ENCODE measurements at places on chromosomes 12 and 14.

- DNase-seq: no peak
Observed at GRCh38 chr12:111304642-111305071, 64.2 kb downstream of the PHETA1 start.

GRCh38 chr12:70052931-70053497 lies 190.2 kb upstream of the CNOT2 start:
- DNase-seq: peak; percentile 52

- no peak for DNase-seq
Observed at GRCh38 chr14:43795600-43796228, 711.4 kb downstream of the FSCB start.

DNA sequence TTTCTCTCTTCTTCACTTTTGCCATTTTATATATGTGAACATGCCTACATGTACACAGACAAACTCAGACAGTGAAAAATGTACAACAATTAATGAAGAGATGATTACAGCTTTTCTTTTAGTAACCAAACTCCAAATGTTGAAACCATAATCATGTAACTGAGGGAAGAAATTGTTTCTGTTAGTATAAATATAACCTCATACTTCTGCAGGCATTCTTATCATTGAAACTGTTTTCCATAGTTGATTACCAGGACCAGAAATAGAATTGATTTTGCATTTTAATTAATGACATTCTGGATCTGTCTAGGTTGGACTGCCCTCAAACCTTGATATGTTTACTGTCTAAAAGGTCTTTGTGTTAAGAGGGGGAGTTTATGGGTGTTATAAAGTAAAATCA lies 3.2 kb downstream of the ANO4 start:
- no peak for DNase-seq

GRCh38 chr12:109461846-109462756 lies 15.0 kb downstream of the KCTD10 start:
- DNase-seq: peak; percentile 97

GRCh38 chr12:46005151-46005797 lies 14.9 kb upstream of the SCAF11 start:
- no peak for DNase-seq

DNA sequence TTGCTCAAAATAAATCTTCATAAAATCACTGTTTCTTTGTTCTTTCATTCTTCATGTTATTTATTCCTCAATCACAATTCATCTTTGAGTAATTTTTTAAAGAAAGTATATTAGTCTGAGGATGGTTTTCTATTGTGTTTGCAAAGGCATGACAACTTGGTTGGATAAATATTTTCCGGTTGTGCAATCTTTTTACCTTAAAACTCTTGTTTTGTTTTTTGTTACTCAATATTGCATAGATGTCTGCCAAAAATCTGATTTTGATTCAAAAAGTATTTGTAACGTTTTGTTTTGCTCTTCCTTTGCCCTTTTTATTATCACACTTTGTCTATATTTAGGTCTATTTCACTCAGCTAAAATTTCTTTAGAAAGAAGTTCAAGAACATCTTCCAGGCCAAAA lies 86.2 kb upstream of the SYT1 start:
- no peak for DNase-seq

- DNase-seq: no peak
Observed at GRCh38 chr12:7693793-7694192, 1.8 kb downstream of the GDF3 start.
